ENCODE measurements at places on chromosomes 1 and 21.
A peak's percentile ranks its signal among the peaks of the same experiment; 100 is the strongest.

GRCh38 chr1:226711976-226712741, 26.9 kb downstream of the ITPKB start:
- DNase-seq = no peak

GRCh38 chr1:53899206-53899628, 5.2 kb downstream of the DIO1 start:
- DNase-seq = peak; percentile 39

GRCh38 chr1:59730759-59731478, 83.8 kb upstream of the HOOK1 start:
- DNase-seq = peak; percentile 83

GRCh38 chr1:77824694-77825093, 45.2 kb downstream of the MIGA1 start:
- no peak for DNase-seq

DNA sequence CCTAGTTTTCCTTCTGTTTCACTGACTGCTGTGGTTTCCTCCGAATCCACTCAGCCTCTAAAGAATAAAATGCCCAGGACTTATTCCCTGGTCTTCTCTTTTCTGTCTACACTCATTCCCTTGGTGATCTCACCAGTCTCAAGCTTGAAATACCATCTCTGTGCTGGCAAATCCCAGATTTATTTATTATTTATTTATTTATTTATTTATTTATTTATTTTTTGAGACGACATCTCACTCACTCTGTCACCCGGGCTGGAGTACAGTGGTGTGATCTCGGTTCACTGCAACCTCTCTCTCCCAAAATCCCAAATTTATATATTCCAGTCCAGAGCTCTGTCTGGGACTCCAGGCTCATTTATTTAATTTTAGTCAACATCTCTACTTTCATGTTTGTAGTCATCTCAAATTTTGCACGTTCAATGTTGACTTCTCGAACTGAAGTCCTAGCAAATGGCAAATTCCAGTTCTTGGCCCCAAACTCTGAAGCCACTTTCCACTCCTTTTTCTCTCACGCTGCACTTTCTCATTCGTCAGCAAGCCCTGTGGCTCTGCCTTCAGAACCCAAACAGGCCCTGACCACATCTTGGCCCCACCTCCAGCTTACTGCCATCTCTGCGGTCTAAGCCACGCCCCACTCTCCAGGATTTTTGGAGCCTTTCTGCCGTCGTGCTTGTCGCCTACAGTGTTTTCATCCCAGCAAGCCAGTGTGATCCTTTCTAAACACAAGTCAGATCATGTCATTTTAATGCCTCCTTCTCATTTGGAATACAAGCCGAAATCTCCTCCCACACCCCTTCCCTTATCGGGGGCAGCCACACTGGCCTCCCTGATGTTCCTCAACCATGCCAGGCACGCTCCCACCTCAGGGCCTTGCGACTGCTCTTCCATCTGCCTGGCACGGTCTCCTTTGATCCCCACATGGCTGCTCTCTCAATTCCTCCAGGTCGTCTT, 14.2 kb upstream of the TENT5B start:
- DNase-seq = peak; percentile 54

Measured in uterus (tissue), 4 donors.